Stimulated activated CD8-positive, alpha-beta memory T cell treated with anti-CD3 and anti-CD28 coated beads, Interleukin-2, amount 100 ng/mL, for 1 hour (primary cell): ENCODE measurements at places on chromosomes 12 and 14.

- DNase-seq: no peak
Measured at GRCh38 chr14:100581228-100582145, 5.7 kb downstream of the BEGAIN start.

GRCh38 chr14:97251491-97252155 is 454.4 kb downstream of the VRK1 start:
- no peak for DNase-seq

- no peak for DNase-seq
Measured at GRCh38 chr14:80403036-80403435, 191.7 kb upstream of the DIO2 start.

DNA sequence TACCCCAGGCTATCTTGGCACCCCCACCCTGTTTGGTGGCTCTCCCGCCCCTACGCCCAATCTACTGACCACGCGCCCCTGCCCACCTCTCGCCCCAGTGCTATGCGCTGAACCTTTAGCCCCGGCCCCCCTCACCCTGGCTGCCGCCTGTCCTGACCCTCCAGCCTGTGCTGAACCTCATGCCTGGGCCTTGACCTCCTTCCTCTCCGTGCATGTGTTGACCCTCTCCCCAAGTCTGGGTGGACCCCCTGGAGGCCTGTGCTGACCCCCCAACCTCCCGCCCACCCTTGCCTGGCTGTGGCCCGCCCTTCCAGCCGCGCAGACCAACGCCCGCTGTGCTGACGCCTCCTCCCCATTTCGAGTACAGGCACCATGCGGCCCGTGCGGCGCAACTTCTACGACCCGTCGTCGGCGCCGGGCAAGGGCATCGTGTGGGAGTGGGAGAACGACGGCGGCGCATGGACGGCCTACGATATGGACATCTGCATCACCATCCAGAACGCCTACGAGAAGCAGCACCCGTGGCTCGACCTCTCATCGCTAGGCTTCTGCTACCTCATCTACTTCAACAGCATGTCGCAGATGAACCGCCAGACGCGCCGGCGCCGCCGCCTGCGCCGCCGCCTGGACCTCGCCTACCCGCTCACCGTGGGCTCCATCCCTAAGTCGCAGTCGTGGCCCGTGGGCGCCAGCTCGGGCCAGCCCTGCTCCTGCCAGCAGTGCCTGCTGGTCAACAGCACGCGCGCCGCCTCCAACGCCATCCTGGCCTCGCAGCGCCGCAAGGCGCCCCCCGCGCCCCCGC is 20.7 kb downstream of the DTX1 start:
- DNase-seq: no peak

DNA sequence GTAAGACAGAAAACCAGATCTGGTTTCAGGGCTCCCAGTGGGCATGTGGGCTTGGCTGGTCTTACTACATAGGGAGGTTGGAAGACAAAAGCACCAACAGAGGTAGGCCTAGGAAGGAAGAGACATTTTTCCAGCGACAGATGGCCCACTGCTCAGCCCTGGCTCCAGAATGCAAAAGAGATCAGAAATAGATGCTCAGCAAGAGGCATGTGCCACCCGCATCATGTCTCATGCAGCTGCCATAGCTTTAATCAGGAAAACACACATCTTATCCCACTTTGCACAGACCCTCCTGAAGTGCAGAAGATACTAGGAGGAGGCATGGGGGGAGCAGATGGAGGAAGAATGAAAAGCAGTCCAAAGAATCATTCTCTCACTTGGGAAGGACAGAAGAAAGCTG is 25.3 kb downstream of the VASH1 start:
- no peak for DNase-seq

GRCh38 chr12:114878781-114879180 is 194.8 kb upstream of the TBX3 start:
- no peak for DNase-seq

DNA sequence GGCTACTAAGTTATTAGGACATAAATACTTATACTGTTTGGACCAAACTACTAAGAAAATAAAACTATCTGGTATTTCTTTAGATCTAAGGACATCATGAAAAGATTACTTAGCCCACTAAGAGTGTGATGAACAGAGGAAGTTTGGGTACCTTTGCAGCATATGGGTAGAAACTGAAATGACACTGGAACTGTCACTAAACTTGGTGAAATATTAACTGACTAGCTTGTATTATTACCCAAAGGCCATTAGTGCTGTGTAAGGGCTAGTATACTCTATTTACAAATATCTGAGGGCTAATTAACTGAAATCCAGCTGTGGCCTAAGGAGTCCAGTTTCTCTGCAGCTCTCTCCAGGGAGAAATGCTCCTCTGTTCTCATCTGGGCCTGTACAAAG is 45.5 kb downstream of the PAWR start:
- DNase-seq: no peak

- DNase-seq: no peak
Measured at GRCh38 chr12:95262808-95263207, 45.2 kb downstream of the VEZT start.

- no peak for DNase-seq
Measured at GRCh38 chr14:78104160-78104559, 66.0 kb upstream of the NRXN3 start.

DNA sequence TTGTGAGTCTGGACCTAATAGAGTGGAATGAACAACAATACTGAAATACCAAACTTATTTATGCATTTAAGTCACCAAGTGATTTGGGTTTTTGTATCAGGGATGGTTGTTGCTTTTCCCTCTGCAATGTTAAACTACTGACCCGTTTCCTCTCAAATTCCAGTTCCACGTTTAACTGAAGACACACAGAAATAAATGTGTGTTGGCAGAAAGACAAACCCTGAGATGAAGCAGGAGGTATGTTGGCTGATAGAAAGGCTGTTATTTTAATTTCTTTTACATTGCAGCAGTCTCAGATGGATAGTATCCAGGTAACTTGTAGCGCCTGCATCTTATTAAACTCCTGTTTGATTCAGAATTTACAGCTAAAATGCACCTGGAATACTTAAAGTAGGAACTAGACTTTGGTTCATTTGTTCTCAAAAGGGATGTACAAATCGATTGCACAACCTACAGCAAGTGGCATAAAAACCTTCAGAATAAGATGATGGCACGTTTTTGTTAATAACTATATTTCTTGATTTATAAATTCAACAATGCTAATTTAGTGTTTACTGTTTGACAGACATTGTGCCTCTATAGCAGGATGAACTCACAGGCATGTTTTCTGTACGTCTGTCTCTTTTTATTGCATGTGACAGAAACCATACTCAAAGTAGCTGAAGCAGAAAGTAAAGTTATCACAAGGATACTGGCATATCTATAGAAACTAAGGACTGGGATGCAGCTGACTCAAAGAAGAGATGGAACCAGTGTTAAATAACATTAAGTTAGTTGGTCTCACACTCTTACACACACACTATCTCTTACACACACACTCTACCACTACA is 405.7 kb downstream of the ZFP36L1 start:
- DNase-seq: no peak
